ENCODE measurements at places on chromosomes 16 and 17.

DNA sequence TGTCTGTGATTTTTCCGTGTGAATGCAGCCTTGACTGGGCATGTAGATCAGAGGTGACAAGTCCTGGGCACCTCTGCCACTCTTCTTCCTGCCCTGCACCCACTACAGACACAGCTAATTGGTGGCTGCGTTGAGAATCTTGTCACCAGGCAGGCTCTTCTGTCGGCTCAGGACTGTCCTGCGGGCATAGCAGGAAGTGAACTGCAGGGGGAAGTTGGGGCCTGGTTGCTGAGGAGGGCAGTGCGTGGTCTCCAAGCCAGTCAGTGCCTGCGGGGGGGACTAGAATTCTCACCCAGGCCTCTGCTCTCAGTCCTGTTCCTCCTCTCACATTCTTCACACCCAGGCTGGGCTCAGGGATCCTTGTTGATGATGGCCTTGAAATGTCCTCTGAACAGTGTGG, 50.5 kb downstream of the JPH3 start:
- no peak for DNase-seq

DNA sequence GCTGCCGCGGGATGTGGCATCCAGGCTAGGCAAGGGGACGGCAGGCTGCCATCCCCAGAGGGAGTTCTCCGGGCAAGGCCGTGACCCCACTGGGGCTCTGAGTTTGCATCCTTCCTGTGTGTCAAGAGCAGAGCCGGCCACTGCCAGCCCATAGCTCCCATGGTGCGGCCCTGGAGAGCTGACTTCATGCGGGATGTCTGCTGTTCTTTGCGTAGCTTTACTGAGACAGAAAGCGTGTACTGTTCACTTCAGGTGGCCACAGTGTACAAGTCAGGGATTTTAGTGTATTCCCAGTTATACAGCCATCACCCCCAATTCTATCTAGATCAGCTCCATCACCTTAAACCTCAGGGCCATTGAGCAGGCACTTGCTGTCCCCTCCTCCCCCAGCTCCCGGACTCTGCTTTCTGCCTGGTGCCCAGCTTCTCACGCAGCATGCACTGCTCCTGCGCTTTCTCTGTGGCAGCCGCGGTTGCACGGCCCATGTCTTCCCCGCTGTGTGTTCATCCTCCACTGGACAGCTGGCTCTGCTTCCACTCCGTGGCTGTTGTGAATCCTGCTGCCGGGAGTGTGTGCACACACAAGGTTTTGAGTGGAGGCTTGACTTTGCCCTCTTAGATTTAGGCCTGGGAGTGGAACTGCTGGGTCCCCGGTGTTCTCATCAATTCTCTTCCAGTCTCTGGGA, 71.2 kb downstream of the KLHDC4 start:
- DNase-seq = no peak

GRCh38 chr16:64094181-64094965, 1027.5 kb downstream of the CDH11 start:
- DNase-seq = no peak

- no peak for DNase-seq
These were observed 137.2 kb downstream of the CYLD start for GRCh38 chr16:50878966-50879615.

- no peak for DNase-seq
These were observed 7.4 kb downstream of the CSNK1D start for GRCh38 chr17:82266142-82266541.

GRCh38 chr17:49223517-49224197, 6.9 kb downstream of the PHOSPHO1 start:
- peak; percentile 40 for DNase-seq

GRCh38 chr17:49996495-49997300, 1.7 kb upstream of the DLX3 start:
- no peak for DNase-seq

GRCh38 chr16:66360624-66361324, 5.7 kb upstream of the CDH5 start:
- no peak for DNase-seq

DNA sequence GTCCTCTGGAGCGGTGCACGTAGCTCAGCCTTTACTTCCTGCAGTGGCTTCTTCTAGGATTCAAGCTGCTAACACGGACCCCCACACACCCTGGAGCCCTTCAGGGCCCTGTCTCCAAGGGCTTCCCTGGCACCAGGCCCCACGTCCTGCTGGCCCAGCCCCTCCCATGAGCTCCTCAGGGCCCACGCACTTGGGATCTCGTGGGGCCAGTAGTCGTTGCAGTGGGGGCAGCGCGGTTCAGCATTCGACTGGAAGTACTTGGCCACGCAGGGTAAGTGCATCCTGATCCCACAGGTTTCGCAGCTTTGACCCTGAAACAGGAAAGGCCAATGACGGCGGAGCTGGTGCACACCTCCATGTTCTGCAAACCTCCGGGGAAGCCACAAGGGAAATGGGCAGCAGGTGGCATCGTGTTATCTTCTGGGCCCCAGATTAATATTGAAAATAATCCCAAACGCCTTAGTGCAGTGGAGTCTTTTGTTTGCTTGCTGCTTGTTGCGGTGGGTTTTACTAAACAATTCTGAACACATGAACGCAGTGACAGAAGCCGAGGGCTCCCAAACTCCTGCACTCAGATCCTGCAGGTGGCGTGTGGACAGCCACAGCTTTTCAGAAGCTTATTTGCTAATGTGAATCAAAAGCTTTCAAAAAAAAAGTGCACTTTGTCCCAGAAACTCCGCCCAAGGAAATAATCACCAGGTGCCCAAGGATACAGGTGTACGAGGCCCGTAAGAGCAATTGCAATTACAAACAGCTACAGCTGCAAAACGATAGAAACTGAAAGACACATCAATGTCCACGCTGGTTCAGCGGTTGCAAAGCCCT, 22.4 kb downstream of the KDM8 start:
- DNase-seq = no peak

DNA sequence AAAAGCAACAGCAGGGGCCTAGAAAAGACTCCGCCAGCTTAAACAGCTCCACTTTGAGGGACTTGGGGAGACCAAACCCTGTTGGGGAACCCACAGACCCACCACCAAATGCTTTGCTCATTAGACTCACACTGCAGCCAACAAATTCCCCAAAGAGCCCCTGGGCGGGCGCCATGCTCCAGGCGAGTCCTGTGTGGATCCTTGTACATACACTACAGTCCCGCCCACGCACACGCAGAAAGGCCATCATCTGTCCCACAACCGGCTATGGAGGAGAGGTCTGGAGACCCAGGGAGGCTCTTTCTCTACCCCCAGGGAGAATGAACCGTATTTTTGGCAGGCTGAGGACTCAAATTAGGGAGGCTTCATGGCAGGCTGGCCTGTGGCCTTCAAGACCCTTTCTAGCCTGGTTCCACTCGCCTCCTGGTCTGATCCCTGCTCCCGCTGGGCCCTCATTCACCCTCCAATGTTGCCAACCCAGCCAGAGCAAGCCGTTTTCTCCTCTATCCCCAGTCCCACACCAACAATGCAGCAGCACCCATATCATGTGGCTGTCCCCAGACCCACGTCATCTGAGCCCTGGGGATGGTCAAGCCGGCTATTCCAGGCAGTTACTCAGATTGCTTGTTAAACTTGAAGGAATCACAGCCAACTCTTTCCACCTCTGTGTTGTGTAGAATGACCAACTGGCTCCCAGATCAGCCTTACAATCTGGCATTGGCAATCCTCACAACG, 27.2 kb downstream of the ZNF423 start:
- no peak for DNase-seq

- DNase-seq = no peak
These were observed 67.0 kb downstream of the TUBD1 start for GRCh38 chr17:59825533-59826322.

DNA sequence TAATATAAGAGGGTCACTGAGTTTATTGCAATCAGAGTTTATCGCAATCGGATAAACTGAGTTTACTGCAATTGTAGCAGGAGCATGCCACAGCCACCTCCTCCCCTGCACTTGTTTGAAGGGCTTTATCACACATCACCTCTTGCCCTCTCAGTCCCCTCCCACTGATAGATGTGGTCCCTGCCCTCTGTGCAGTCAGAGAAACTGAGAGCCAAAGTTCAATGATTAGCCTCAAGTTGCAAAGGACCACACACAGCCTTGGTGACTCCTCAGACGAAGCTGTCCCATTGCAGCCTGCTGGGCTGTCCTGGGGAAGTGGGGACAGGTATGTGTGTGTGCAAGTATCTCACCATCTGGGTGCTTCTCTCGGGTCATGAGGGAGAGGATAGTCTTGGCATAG, 13.6 kb downstream of the ACLY start:
- DNase-seq = no peak

- no peak for DNase-seq
These were observed 292.8 kb upstream of the PMFBP1 start for GRCh38 chr16:72464597-72465368.

GRCh38 chr16:24635900-24636610, 93.4 kb upstream of the TNRC6A start:
- no peak for DNase-seq

GRCh38 chr16:89923640-89924296, 626 bp downstream of the TUBB3 start:
- DNase-seq = no peak

GRCh38 chr17:80545499-80545826, 825 bp downstream of the RPTOR start:
- no peak for DNase-seq

GRCh38 chr17:69620363-69620762, 205.9 kb downstream of the MAP2K6 start:
- DNase-seq = no peak

DNA sequence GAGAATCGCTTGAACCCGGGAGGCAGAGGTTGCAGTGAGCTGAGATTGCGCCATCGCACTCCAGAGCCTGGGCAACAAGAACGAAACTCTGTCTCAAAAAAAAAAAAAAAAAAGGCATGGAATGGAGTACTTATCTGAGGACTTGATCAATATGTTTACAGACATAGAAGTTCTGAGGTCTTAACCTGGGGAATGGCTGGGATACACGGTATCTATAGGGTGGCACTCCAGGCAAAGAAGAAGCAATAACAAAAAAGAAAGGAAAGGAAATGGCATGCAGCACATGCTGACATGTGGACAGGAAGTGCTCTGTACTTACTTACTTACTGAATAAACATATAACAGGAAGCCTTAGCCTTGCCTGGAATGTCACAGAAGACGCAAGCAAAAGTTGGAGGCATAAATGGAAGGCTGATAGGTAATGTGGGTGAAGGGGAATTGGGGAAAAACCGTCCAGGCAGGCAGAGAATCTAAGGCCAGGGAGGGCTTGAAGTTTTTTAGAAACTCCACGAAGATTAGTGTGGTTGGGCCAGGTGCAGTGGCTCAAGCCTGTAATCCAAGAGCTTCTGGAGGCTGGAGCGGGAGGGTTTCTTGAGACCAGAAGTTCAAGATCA, 10.1 kb upstream of the SPOP start:
- DNase-seq = no peak

DNA sequence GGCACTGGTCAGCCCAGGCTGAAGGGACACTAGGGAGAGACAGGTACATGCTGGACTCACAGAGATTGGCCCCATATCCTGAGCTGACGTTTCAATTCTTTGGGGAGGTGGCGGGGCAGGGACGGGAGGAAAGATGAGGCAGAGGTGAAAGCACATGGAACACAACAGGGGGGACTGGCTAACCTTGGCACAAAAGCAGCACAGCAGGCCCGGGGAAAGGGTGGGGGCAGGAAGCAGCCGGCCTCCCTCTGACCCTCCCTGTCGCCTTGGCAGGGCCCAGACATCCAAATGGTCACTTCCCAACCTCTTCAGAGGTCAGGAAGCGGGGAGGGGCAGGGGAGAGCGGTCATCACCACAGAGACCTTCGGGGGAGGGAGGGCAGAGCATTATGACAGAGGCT, 6.6 kb downstream of the VAT1 start:
- no peak for DNase-seq

DNA sequence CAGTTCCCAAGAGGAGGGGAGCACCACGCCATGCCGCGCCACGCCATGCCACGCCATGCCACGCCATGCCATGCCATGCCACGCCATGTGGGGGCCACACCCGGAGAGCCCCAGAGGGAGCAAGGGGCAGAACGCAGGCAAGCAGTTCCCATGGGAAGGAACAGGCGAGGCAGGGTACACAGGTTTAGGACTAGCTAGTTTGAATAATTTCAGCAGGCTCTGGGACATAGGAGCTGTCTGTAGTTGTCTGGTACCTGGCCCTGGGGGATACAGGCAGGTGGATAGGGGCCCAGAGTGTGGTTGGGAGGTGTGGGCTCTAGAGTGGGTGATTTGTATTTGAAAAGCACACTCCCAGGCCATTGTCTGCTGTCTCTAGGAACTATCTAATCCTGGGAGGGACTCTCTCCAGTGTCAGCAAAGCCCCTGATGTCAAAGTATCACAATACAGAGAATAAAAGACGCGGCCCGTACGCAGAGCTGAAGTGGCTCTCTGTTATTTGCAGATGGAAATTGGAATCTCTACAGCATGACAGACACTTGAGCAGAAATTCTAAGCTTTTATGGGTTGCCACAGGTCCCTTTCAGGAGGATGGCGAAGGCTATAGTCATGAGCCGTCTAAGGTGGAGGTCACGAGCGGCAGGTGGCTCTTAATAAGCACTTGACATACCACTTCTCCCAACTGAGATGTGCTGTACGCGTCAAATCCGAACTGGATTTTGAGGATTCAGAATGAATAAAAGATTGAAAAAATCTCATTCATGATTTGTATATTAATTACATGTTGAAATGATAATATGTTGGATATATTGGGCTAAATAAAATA, 220.8 kb upstream of the TNRC6C start:
- peak; percentile 93 for DNase-seq
